Central memory CD8-positive, alpha-beta T cell (primary cell): ENCODE measurements at places on chromosomes 1 and 21.

DNA sequence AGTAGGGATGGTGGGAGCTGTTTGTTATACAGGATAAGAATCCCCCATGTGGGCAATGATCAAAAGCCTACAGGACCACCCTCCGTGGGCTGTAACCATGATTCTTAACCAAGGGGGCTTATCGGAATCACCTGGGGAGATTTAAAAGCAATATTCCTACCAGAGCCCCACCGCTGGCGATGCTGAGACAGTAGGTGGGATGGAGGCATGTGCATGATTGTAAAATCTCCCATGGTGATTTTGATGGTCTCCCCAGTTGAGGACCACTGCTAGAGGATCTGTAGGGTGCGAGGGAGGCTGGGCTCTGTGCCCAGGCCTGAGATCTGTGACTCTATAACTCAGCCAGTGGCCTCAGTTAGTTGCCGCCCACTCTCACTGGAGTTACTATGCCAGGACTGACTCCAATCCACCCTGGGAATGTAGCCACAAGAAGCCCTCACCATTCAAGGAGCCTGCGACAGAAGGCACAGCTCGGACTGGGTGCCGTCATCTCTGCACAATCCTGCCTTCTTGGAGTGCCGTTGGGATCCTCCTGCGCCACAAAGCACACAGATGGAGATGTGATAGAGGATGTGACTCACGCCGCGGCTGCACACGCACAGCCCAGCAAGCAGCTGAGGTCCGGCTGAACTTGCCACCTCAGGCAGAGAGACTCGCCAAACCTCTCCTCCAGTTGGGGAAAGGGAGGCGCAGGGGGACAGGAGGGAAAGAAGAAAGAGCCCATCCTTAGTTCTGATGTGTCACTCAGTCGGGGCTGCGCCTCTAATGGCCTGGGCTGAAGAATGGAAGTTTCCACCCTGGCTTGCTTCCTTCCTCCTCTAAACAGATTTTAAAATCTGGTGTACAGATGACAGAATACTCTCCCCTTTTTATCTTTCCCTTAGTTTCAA lies 26.5 kb downstream of the AKNAD1 start:
- DNase-seq: no peak

GRCh38 chr1:110211496-110212168 lies 1.5 kb downstream of the KCNC4 start:
- DNase-seq: peak; percentile 23

DNA sequence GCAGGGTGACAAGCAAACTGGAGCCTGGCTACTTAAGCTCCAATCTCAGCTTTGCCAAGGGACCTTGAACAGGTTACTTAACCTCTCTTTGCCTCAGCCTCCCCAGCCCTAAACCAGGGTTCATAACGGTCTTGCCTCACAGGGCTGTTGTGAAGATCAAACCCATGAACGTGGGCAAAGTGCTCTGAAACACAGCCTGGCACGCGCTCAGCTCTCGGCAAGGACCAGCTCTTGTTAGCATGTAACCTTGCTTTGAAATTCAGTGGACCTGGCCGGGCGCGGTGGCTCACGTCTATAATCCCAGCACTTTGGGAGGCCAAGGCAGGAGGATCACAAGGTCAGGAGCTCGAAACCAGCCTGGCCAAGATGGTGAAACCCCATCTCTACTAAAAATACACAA lies 24.8 kb downstream of the RAP1GAP start:
- DNase-seq: no peak

- no peak for DNase-seq
Observed at GRCh38 chr1:37037690-37038089, 3.4 kb upstream of the GRIK3 start.

DNA sequence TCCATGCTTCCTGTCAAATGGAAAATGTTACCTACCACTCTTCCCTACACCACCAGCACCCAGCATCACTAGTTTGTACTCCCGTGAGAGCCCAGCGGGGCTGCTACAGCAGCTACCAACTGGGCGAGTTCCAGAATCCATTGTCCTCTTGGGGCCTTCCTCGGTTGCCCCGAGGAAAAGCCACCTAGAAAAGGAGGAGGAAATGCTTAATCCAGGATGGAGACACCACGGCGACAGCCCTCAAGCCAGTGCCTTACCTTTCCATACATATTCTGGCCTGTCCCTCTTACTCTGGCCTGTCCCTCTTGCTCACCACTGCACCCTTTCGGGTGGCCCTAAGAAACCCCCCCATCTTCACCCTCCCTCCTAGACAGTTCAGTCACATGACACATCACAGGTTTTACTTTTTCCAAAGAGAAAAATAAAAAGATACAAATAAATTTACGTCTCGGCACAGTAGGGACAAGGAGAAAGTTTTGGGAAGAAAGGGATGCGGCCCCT lies 478 bp downstream of the RIT1 start:
- DNase-seq: no peak

DNA sequence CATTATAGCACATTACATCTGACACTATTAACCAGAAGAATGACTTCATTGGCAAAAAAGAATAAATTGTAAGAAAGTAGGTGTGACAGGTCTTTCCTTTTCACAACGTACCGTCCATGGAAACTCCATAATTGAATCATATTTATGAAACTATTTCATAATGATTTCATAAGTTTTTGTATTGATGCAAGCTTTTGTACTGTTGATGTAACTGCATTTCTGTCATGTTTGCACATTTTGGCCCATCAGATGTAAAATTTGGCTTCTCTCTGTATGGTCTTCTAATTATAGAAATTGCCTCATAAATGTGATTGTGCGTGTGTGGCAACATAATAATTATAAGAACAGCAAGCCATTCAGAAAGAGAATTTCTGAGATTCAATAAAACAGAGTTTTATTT lies 180.7 kb upstream of the ZNHIT6 start:
- DNase-seq: no peak

- DNase-seq: no peak
Observed at GRCh38 chr1:197092491-197093023, 25.5 kb upstream of the F13B start.

DNA sequence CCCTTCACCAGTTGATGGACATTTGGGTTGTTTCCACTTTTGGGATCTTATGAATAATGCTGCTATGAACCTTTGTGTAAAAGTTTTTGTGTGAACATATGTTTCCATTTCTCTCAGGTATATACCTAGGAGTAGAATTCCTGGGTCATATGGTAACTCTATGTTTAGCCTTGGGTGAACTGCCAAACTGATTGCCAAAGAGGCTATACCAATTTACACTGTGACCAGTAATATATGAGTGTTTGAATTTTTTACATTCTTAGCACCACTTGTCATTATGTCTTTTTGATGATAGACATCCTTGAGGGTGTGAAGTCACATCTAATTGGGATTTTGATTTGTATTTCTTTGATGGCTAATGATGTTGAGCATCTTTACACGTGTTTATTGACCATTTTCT lies 290.1 kb downstream of the DUSP10 start:
- DNase-seq: no peak

DNA sequence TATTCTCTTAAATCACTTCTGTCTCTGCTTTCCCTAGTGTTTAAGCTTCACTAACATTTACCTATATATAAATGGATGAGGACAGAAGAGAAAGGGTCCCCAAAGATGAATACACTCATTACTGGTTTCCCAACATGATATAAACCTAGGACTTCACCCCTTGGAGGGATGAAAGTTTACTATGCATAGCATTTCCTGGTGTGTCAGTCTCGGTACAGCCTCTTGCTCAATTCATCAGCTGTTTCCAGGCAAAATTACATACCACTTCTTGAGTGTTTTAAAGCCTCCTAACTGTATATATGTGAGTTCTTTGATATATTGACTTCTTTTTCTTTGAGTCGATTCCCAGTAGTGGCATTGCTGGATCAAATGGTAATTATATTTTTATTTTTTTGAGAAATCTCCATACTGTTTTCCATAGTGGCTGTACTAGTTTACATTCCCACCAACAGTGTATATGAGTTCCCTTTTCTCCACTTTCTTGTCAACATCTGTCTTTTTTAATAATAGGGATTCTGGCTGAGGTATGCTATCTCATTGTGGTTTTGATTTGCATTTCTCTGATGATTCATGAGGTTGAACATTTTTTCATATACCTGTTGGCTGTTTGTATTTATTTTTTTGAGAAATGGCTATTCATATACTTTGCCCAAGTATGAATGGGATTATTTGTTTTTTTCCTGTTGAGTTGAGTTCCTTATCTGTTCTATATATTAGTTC lies 259.3 kb upstream of the CACYBP start:
- DNase-seq: no peak

- DNase-seq: no peak
Observed at GRCh38 chr1:208807446-208808127, 563.4 kb upstream of the PLXNA2 start.

DNA sequence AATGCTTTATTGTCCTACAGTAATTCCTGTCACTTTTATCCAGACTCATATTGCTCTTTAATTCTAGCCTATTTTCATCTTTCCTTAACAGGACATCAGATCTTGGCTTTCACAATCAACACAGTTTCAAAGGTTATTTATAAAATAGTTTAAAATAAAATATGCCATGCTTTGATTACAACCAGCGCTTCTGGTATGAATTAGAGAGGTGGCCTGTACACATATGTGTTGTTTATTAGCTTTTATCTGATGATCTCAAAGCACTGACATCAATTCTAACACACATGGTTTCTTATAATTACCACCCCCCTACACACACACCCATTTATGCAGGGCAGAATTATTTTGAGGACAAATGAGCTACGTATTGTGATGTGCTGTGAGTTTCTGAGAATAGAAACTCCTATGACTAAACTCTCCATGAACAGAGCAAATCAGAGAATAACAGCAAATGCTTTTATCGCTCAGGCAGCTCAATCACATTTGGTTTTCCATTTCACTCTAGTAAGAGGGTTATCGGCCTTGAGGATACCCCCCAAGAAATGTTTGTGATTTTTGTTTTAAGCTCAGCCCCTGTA lies 18.0 kb downstream of the CD247 start:
- DNase-seq: no peak

- DNase-seq: no peak
Observed at GRCh38 chr1:58657082-58657481, 42.8 kb downstream of the MYSM1 start.

DNA sequence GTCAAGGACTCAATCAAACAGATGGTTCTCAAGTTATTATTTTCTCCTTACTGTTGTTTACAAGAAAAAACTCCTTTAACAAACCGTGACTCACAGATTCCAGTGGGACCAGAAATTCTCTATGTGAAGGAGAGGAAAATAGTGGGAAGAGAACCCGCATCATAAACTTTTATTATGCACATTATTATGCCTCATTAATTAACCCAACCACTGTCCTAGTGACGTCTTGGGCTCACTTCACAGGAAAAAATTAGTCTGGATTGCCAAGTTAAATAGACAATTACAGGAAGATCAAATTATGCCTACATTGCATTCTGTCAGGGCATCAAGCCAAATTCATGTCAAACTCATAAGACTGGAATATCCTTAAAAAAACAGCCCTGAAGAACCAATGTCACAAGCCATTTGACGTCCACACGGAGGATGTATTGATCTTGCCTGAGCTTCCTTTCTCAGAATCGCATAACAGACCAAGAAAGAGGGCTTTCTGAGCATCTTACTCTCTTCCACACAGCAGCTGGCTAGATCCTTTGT lies 347.8 kb downstream of the DUSP10 start:
- DNase-seq: no peak

DNA sequence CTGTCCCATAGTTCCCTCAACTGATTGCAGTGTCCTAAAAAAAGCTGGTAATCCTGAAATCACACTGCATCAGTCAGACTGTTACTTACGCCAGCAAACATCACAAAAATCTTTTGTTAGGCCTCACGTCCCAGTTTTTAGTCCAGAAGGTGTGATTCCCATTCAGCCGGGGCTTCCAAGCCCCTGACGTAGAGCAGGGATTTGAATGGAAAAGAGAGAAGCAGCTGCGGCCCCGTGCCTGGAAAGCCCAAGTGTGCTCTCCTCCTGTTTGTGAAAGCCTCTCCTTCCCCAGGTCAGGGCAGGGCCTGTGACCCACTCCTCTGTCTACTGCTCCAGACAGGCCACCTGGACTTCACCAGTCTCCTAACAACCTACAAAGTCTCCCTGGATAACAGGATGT lies 20.7 kb downstream of the KCNA10 start:
- DNase-seq: no peak

- no peak for DNase-seq
Observed at GRCh38 chr1:238677567-238677966, 708.8 kb upstream of the CHRM3 start.

- DNase-seq: no peak
Observed at GRCh38 chr1:1179983-1180861, 6.5 kb downstream of the TTLL10 start.

DNA sequence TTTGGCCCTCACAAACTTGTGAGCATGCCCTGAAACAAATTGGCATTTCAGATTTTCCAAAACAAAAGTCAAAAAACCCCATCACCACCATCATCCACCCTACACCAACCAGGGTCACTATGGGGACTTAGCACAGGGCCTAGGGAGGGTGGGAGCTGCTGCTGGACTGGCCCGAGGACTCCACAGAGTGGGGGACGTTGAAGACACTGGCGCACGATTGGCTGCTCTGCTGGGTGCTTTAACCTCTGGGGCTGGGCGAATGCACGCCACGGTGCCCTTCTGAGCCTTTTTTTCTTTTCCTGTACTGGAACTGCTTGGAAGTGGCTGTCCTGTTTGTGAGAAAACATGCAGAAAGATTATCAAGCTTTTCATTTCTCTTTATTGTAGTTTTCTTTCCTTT lies 92.8 kb downstream of the CD247 start:
- DNase-seq: no peak

DNA sequence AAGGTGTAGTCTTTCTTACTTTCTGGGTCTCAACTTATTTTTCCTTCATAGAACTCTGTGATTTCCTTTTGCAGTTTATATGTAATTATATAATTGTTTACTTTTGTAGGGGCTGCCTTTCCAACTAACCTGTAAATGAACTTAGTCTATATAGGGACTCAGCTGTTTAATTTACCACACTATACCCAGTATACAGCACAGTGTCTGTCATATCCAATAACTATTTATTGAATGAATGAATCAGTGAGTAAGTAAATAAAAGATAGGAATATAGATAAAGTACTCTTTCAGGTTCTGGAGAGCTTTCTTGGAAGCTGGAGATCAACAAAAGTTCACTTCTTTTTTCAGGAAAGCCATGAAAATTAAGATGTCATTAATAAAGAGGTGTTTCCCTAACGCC lies 174.8 kb downstream of the NTNG1 start:
- DNase-seq: no peak

GRCh38 chr21:34936883-34937563 lies 112.1 kb downstream of the RUNX1 start:
- DNase-seq: no peak

- no peak for DNase-seq
Observed at GRCh38 chr1:46687093-46687659, 15.5 kb downstream of the TEX38 start.

- DNase-seq: no peak
Observed at GRCh38 chr1:166272851-166273250, 106.0 kb upstream of the FAM78B start.

- DNase-seq: no peak
Observed at GRCh38 chr1:165543532-165544438, at the start of gene LRRC52. TSS of gene LRRC52 (plus strand) at chr1:165544000. CDS start at chr1:165544297, 297 bp downstream.
